ENCODE measurements at places on chromosomes 4 and X. TPM values are rescaled to one million over a fixed set of nuclear protein-coding genes. Genes with fewer than 3 reads are reported as not detected.

Gene MMGT1
- 17.2 TPM for total RNA-seq

Gene ADRA2C
- 1.5 TPM for total RNA-seq

Gene MUC7
- total RNA-seq, result not detected

Gene EGFL6
- 0.98 TPM for total RNA-seq

Gene SERTM2
- total RNA-seq, result under 0.01 TPM

Gene UCHL1
- total RNA-seq, result 1,168 TPM

Gene ANXA10
- 0.25 TPM for total RNA-seq

Gene CPEB2
- total RNA-seq, result 25.1 TPM

Gene FAM200B
- 64.7 TPM for total RNA-seq

Gene RHOXF1
- total RNA-seq, result not detected

Gene FHL1
- 94.2 TPM for total RNA-seq

Gene CPLX1
- total RNA-seq, result 2.0 TPM

Gene SAP30
- 14.5 TPM for total RNA-seq

Gene ZNF41
- total RNA-seq, result 11.3 TPM

Gene FAM9B
- not detected for total RNA-seq
